ENCODE measurements at places on chromosomes 6 and 20.

GRCh38 chr6:20936949-20937348 lies 402.7 kb downstream of the CDKAL1 start:
- no peak for DNase-seq

GRCh38 chr6:75049308-75049707 lies 156.5 kb downstream of the COL12A1 start:
- no peak for DNase-seq

DNA sequence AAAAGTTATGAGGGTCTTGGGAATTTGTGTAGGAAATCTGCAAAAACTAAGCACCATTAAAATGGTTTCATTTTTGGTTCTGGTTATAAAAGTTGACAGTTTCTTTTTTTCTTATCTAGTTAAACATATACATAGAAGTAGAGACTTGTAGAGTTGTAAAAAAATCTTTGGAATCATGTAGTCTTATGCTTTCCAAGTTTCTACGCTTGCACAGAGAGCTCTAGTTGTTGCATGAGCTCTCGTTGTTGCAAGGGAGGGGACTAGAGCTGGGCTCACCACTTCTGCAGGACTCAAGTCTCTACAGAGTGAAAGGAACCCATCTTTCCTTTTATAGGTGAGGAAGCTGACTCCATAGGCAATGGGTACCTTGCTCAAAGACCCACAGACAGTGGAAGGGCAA lies 21.6 kb upstream of the CCN2 start:
- DNase-seq: no peak

GRCh38 chr20:25177890-25178321 lies 17.6 kb upstream of the ENTPD6 start:
- DNase-seq: no peak

- DNase-seq: no peak
Observed at GRCh38 chr6:79180052-79180451, 54.4 kb downstream of the HMGN3 start.

Measured in hematopoietic multipotent progenitor cell treated with erythropoietin and hydrocortisone succinate and interleukin-3 and kit ligand, for 6 days (in vitro differentiated cells).